NCI-H1930 (cell line): ENCODE measurements at places on chromosomes 11 and 22.

DNA sequence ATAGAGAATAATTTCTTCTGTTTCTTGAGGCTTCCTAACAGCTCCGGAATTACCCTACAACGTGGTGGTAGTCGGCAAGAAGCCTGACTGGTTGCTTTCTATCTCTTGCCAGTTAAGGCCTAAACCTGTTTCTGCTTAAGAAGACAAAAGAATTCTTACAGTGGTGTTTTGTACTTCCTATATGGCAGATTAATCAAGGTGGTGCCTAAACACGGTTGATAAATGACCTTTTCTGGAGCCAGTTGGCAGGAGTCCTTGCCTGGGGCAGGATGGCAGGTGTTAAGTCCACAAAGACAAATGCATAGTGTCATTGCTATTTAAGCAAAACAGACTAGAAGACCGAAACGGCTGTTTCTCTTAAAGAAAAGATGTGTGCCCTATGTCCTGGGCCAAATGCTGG, 9.9 kb downstream of the GVQW3 start:
- DNase-seq: no peak

DNA sequence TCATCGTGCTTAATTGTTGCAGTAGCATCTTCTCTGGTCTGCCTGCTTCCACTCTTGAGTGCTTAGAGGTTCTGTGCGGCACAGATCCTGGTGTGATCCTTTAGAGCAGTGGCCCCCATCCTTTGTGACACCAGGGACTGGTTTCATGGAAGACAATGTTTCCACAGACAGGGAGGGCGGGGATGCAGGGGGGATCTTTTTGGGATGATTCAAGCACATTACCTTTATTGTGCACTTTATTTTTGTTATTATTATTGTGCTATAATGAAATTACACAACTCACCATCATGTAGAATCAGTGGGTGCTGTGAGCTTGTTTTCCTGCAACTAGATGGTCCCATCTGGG, 76.8 kb upstream of the SHANK2 start:
- DNase-seq: no peak

DNA sequence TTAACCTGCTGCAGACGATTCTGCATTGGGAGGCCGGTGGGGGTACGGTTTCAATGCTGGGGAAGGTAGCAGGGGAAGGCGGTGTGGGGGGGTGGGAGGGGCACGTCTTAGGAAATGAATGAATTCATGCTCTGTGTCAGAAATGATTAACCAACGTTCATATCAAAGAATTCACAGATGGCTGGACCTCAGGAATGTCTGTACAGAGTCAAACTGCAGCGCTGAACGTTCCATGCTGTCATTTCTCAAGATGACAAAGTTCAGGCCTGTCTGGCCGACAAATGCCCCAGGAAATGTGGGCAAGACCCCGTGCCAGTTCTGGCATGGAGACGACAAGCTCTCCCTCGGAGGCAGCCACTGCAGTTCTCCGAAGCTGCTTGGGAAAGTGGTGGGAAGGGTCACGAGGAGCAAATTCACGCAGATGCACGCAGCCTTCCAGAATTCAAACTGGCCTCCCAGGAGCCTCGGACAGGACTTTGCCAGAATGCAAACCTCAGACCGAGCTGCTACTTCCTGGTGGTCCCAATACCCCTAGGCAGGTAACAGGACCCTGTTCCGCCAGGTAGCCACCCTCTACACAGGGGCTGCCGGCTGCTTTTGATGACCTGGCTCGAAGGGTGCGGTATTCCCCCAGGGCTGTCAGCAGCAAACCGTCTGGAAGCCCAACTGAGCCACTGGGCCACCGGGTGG, 81.5 kb downstream of the TRMU start:
- no peak for DNase-seq

DNA sequence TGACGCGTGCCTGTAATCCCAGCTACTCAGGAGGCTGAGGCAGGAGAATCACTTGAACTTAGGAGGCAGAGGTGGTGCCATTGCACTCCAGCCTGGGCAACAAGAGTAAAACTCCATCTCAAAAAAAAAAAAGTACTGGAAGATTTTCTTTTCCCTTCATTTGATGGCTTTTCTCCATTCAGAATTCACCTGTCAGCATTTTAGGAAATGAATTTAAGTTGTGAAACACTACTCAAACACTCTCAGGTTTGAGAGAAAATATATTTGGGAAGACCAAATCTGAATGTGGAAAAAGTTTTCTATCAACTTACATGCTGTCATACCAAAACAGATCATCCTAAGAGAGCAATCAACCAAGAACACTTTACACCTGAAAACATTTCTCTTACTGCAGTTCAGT, 2.7 kb downstream of the EIF4ENIF1 start:
- DNase-seq: no peak
